A549 treated with CORT108297 at 1 μM for 4 hours (cell line): ENCODE measurements at places on chromosomes 5 and 9. TPM values are rescaled to one million over a fixed set of nuclear protein-coding genes. Genes with fewer than 3 reads are reported as not detected.

The RAD50 gene
- total RNA-seq, result 26.5 to 35.9 TPM (median 28.8 TPM) in 5 replicates

The GRM6 gene
- not detected in 5 replicates for total RNA-seq

The HDHD3 gene
- total RNA-seq, result 21.9 to 27.5 TPM (median 25.6 TPM) in 5 replicates

The KYAT1 gene
- total RNA-seq, result 8.4 to 10.0 TPM (median 9.5 TPM) in 5 replicates

The CNTNAP3B gene
- total RNA-seq, result 15.1 to 19.2 TPM (median 16.9 TPM) in 5 replicates

The GPRIN1 gene
- 7.1 to 9.6 TPM (median 8.5 TPM) in 5 replicates for total RNA-seq

The PIP5K1B gene
- total RNA-seq, result 0.02 TPM in 1 of 5 replicates, not detected in the others

The PCDHGA11 gene
- 0.02 to 0.03 TPM (median 0.02 TPM) in 4 of 5 replicates, not detected in the other for total RNA-seq

The NMUR2 gene
- 0.03 to 0.09 TPM (median 0.06 TPM) in 5 replicates for total RNA-seq
